ENCODE measurements at places on chromosomes 16 and 17. TPM values are rescaled to one million over a fixed set of nuclear protein-coding genes. Genes with fewer than 3 reads are reported as not detected.

Gene CCL7
- not detected for total RNA-seq

Gene ABI3
- not detected for total RNA-seq

Gene ACSM2A
- not detected for total RNA-seq

Gene SERPINF2
- 0.79 TPM for total RNA-seq

GRCh38 chr17:65345261-65346005 lies 208.3 kb downstream of the RGS9 start:
- DNase-seq = no peak
